Renal cortex interstitium (tissue), 15 donors: ENCODE measurements at places on chromosomes 7 and 10. TPM values are rescaled to one million over a fixed set of nuclear protein-coding genes. Genes with fewer than 3 reads are reported as not detected.

GRCh38 chr7:28301148-28301641 is 111.1 kb upstream of the CREB5 start:
- DNase-seq, result no peak

The C10orf105 gene
- 0.16 TPM for polyA plus RNA-seq

The ORC5 gene
- polyA plus RNA-seq, result 24.5 TPM

GRCh38 chr10:90418869-90419652 is 438.8 kb downstream of the HTR7 start:
- no peak for DNase-seq

The ACBD7 gene
- 5.8 TPM for polyA plus RNA-seq

DNA sequence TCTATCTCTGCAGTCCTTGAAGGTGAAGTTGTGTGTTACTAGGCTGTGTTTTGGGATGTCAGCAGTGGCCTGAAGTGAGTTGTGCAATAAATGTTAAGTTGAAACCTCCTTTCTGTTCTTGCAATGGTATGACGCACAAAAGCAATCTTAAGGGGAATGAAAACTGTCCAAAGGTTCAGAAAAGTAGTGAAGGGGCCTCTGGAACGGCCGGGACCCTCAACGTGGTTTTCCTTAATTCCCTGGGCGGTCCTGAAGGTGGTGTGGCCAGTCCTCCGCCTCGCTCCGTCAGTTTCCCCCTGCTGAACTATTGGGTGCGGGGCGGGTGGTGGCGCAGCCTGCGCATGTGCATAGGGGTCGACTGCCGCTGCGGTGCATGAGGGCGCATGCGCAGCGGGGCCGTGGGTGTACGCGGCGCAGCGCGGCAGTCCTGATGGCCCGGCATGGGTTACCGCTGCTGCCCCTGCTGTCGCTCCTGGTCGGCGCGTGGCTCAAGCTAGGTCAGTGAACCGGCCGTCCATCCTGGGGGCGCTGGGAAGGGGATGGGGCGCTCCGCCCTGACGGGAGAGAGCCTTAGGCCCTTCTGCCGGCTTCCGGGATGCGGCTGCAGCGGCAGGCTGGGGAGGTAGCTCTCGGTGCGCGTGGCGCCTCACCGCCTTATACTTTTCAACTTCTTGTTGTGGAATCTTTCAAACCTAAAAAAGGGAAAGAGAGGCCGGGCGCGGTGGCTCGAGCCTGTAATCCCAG is at the start of gene SUMF2:
Gene SUMF2, plus strand, starts transcription at position 405 of the 744 bp plus-strand sequence. Its CDS starts 26 bp downstream, at position 431.
- DNase-seq, result peak; percentile 84

GRCh38 chr7:134859783-134860182 is 80.3 kb downstream of the CALD1 start:
- DNase-seq, result no peak

The NME8 gene
- 0.20 TPM for polyA plus RNA-seq

DNA sequence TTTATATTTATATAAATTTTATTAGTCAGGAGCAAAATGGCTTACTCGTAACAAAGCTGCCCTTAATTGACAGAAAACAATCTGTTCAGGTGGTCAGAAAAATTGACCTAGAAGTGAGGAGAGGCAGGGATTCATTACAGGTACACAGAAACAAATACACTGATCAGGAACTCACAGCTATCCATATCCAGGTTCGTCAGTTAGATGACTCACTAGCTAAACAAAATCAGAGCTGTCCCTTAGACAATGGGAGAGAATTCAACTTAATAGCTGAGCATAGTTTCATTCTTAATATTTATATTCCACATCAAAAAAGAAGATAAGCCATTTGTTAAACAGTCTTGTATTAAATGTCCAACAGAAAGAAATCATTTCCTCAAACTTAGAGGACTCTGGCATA is 41.7 kb downstream of the HYCC1 start:
- no peak for DNase-seq

GRCh38 chr7:17903337-17903736 is 37.0 kb downstream of the SNX13 start:
- no peak for DNase-seq

The CAV2 gene
- polyA plus RNA-seq, result 24.9 TPM

- no peak for DNase-seq
Measured at GRCh38 chr7:158821171-158822031, 7.9 kb downstream of the ESYT2 start.

DNA sequence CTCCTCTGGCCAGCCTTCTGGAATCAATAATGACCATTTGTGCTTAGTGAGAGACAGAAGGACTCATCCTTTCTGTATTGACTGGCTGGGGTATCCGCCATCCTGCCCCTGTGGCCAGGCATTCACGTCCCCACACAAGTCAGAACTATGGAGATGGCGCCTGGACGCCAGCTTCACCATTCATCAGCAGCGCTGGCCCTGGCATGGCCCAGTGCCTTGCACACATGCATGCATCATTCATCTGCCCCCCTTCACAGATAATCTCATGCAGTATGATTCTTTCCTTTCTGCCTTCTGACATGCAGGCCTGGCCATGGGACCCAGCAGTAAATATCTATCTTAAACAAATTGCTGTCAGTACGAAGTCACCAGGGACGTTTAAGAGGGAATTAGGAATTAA is 114.8 kb upstream of the MKI67 start:
- DNase-seq, result no peak

The AKR1C8 gene
- polyA plus RNA-seq, result 0.09 TPM

The CLCN1 gene
- 0.15 TPM for polyA plus RNA-seq

DNA sequence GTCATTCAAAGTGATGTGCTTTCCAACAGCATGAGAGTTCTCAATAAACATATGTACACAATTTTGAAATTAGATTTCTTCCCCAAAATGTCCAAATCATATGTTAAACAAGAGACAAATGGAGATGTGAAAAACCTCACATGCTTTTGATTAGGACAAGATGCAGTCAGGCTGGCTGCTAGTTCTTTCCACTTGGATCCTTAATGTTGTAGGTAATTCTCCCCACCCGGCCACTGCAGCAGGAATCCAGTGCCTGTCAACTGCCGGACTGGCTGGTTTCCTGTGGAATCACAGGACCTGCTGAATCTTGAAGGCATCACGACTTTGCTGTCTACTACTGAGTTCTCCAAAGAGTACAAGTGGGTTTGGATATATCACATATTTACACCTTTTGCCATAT is 138.6 kb upstream of the AKR1E2 start:
- DNase-seq, result no peak
